ENCODE measurements at places on chromosomes 16 and 17. TPM values are rescaled to one million over a fixed set of nuclear protein-coding genes. Genes with fewer than 3 reads are reported as not detected.

DNA sequence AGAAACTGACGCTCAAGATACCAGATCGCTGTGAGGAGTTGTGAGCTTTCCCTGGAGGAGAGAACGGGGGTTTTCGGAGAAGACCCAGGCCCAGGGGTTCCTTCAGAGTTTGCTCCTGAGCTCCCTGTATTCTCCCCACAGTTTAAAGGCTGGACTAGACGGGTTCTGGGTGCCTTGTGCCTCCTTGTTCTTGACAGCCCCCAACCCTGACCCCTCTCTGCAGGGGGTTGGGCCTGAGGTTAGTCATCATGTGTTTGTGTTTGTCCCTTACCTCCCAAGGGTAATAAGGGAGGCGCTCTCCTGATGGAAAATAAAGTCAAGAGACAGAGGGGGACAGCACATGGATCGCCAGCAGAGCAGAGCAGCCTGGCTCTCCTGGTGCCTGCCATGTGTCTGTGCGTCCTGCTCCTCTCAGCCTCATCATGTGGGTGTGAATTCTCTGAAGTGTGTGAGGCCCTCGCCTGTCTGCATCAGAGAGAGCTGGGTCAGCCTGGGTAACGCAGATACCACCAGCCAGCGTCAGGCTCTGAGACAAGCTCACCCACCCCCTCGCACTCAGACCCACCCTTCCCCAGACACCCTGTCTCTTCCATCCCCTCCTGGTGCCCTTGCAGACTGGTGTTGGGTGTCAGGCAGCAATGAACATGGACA, 8.7 kb downstream of the HEXIM2 start:
- DNase-seq, result no peak

The CLEC3A gene
- total RNA-seq, result not detected

The PROCA1 gene
- 9.6 TPM for total RNA-seq

The SLFN12 gene
- 9.1 TPM for total RNA-seq

GRCh38 chr17:76246080-76247066, 6.1 kb upstream of the RNF157 start:
- peak; percentile 83 for DNase-seq

DNA sequence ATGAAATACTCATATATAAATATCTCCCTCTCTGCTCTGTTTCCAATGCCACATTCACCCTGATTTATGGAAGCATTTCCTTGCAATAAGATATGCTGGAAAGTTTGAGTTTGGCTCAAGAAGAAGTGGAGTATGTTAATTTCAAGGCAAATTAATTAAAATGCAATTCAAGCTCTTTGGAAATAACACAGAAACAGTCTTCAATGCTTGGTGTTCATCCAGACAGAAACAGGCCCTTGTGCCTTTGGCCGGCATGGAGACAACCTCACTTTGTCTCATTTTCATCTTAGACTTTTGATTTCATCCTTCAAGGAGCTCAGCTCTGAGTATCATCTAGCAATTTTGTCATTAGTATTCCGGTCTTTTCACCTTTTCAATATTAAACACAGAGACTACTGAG, 210.0 kb downstream of the C16orf95 start:
- DNase-seq, result no peak

The EVI2A gene
- 39.3 TPM for total RNA-seq

GRCh38 chr16:58399718-58400633, 7.7 kb downstream of the GINS3 start:
- no peak for DNase-seq

DNA sequence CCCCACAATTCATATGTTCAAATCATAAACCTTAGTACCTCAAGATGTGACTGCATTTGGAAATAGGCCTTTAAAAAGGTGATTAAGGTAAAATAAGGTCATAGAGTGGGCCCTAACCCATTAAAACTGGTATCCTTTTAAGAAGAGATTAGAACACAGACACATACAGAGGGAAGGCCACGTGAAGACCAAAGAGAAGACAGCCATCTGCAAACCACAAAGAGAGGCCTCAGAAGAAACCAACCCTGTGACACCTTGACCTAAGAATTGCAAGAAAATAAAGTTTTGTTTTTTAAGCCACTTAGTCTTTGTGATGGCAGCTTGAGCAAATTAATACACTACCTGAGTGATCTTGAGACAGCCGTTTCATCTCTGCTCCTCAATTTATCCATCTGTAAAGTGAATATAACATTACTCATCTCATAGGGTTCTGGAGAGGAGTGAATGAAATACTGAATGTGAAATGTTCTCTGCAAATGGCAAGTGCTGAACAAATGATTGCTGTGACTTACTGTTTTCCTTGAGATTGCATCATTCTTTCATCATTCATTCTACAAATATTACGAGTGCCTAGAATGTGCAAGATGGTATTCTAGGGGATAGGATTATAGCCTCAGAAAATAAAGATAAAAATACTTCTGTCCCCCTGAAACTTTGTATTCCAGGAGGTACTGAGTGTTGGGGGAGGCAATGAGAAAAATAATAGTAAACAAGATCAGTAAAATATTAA, 222.0 kb upstream of the CDH13 start:
- no peak for DNase-seq

DNA sequence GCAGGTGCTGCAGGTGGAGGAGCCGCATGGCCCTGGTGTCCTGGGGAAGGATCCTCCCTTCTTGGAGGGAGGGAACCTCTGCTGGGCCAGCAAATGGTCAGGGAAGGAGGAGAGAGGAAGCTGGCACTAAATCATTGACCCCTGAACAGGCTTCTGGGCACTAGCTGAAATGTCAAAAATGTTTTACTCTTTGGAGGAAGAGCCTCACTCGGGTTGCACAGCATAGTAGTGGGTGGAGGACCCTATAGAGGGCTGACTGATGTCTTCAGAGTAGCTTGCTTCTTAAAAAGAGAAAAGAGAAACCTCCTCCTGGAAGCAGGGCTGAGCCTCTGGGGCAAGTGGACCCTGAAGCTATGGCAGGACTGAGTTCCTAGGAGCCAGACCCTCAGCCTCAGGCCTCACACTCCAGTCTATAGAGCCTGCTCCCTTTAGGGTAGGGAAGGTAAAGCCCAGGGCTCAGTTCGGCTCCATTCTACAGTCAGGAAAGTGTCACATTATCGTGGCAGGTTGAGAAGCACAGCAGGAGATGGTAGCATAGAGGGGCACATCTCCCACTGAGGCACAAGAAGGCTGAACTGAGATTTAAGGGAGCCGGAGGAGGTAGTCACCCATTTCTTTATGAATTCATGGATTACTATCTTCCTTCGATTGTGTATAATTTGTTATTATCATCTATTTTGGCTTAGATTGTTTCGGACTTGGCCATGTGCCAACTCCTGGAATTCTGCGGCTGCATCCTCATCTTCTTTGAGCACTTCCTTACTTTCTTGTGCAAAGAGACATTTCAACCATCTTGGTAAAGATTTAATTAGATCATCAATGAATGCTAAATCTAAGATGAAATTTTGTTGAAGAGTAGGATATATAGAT, 7.3 kb upstream of the CUEDC1 start:
- no peak for DNase-seq

The TMEM11 gene
- 25.9 TPM for total RNA-seq

The ADAMTS18 gene
- not detected for total RNA-seq

The PTGES3L gene
- 0.95 TPM for total RNA-seq

Measured in activated T-cell treated with anti-CD3 and anti-CD28 coated beads, Interleukin-2, amount 50 U/mL, for 72 hours (primary cell).